RCC 7860 (cell line): ENCODE measurements at places on chromosomes 1 and 21.

DNA sequence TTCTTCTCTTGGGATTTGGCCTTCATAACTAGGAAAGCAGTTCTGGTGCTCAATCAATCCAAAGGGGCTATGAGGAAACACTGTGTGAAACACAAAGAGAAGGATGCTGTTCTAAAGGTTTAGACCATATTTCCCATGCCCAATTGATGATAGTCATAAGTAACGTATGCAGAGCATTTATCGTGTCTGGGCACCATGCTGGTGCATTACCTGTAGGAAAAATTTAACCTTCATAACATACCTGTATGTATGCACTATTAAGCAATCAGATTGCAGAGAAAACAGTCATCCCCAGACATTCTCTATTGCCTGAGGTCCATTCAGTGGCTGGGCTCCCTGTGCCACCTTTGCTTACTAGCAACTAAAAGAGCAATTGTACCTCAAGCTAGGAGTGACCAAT, 381.4 kb downstream of the PLPP3 start:
- no peak for DNase-seq

DNA sequence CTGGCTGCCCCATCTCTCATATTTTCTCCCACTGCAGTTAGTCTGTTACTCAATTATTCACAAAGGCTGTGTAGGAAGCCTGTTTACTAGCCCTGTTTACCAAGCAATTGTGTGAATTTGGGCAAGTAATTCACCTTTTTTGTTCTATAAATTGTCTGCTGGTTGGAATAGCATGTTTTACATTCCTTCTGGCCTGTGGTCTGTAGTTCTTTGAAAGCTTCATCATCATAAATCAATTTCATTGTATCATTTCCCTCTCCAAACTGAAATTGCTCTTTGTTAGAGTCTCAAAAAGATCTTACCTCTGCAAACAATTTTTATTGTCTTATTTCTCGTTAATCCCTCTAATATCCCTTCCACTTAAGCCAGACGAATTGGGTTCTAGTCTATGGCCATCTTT, 1059.5 kb upstream of the ADGRL4 start:
- no peak for DNase-seq

- DNase-seq: no peak
Measured at GRCh38 chr1:10696977-10697376, 99.5 kb downstream of the CASZ1 start.

DNA sequence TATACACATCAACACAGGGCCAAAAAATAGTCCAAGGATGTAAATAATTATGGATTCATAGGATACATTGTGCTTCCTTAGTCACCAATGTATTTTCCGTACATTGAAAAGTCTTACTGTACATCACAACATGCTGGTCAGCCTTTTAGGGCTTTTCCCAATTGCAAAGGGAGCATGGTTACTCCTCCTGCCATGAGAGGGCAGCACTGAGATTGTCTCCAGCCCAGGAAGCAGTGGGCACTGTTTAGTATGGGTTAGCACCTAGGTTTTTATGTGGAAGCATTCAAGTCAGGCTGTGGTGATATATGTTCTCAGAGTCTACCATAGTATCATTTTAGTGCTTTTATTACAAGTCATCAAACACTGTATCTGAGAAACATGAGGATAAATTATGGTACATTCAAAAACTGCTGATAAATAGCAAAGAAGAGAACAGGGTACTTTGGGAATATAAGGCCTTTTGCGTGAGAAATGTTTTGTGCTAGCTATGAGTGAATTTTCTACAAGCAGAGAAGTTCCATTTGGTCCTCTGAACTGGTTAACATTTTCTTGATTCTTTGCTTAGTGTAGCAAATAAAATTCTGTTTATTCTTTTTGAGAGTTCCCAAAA, 34.0 kb downstream of the ST6GALNAC5 start:
- DNase-seq: peak; percentile 51

GRCh38 chr1:174232761-174233160, 73.4 kb downstream of the RABGAP1L start:
- no peak for DNase-seq

DNA sequence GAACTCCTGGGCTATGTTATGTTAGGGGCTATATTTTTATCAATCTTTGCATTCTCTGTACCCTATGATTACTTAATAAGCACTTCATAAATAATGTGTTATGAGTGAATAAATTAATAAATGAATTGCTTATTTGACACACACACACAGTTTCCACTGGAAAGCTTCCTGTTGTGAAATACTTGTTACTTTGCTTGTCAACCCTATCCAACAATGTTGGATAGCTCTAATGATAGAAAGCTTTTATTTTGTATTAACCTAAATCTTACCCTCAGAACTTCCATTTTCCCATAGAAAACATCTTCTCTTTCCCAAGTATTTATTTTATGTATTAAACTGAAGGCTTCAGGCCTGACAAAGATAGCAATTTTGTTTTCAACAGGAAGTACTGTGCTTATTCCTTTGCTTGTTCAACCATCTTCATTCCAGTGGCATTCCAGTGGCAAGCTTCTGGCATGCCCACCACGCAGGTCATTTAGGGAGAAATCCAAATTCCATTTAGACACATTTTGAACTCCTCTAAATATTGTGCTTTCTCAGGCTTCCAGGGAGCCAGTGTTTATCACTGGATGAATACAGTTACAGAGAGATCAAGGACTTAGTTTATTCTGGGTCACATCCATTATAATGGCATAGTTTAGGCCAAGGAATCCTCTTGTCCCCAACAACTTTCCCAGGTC, 134.4 kb downstream of the TGFB2 start:
- DNase-seq: peak; percentile 77

GRCh38 chr1:47810964-47811682, 186.1 kb downstream of the TRABD2B start:
- no peak for DNase-seq

GRCh38 chr1:213983493-213984386, 4.0 kb upstream of the PROX1 start:
- no peak for DNase-seq

GRCh38 chr1:180643693-180644092, 11.9 kb downstream of the XPR1 start:
- DNase-seq: no peak

- no peak for DNase-seq
Measured at GRCh38 chr1:183742355-183742754, 62.6 kb upstream of the RGL1 start.

GRCh38 chr1:151060657-151061421, 642 bp downstream of the MLLT11 start:
- peak; percentile 40 for DNase-seq

GRCh38 chr1:52455686-52456085, 51.3 kb downstream of the PRPF38A start:
- DNase-seq: no peak

DNA sequence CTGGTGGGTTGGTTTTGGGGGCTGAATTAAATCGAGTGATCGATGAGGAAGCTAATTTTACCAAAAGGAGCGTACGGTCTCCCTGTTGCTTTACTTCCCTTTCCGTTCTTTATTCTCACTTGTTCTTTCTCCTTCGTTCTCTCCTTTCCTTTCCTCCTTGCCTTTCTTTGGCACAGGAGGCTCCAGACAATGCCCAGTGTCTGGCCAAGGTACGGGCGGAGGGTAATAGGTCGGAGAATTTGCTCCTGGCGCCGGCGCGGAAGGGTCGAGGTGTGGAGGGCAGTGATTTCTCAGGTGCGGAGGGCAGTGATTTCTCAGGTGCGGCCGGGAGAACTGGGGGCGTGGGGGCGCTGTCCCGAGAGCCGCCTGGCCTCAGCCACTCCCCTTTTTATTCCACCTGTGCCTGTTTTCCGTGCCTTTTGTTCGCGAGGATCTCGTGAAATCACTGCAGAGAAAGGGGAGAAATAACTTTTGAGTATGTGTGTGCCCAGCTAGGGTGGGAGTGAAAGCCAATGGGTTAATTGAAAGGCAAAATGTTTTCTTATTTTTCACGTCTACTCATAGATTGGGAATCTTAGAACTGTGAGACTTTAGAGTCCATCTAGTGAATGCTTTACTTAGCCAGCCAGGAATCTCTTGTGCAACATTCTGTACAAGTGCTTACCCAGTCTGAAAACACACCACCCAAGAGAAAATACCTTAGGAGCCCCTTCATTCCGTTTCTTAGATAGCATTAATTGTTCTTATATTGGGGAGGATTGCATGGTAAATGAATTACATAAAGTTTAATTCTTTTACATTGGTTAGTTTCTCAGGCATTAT, 1.3 kb downstream of the FNBP1L start:
- DNase-seq: no peak

DNA sequence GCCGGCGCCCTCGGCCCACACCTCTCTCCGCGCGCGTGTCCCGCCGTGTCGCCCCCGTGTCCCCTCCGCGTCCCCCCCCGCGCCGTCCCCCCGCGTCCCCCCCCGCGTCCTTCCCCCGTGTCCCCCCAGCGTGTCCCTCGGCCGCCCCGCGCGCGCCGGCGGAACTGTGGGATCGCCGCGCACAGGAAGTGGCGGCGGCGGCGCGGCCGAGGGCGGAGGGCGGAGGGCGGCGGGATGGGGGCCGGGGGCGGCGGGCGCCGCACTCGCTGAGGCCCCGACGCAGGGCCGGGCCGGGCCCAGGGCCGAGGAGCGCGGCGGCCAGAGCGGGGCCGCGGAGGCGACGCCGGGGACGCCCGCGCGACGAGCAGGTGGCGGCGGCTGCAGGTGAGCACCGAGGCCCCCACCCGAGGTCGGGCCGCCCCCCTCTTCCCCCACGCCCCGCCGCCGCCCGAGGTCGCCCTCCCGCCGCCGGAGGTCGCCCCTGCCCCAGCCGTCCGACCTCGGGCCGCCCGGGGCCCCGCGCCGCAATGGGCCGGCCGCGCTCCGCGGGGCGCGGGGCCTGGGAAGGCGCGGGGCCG, at the start of gene AGPAT3:
AGPAT3 (plus strand) TSS at position 262 of the 578 bp plus-strand sequence. CDS start 94,459 bp downstream, outside the sequence.
- no peak for DNase-seq

DNA sequence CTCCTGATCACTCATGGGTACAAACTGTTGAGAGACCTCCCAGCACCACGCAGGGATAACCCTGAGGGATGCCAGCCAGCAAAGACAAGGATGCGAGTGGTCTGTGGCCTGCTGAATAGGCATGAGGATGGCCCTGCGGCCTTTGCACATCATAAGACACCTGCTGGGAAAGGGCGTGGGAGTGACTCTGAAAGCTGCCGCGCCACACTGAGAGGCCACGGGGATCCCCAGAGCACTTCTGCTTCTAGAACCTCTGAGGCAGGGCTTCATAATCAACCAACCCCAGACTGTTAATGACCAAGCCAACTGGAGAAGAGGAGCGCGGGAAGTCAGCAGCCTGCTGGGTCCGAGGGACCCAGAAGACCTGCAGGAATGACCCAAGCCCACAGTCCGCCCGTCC, 73.8 kb downstream of the SH3BGR start:
- no peak for DNase-seq

GRCh38 chr1:204558467-204558866, 42.3 kb downstream of the MDM4 start:
- no peak for DNase-seq

- DNase-seq: no peak
Measured at GRCh38 chr1:203591626-203592025, 35.0 kb upstream of the ATP2B4 start.

DNA sequence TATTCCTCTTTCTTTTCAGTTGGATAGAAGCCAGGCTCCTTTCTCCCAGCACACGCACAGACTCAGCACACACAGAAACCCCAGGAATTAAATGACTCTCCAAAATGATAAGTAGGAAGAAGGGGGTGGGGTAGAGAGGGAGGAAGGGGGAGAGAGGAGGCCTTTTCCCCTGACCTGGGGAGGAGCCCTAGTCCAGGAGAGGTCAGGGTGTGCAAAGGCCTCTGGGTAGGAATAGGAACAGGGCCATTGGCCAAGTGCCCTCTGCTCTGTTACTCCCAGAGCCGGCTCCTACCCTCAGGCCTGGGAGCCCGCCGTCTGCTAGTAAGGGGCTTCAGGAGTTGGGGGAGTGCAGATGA, 35.6 kb upstream of the PUM1 start:
- DNase-seq: no peak

- DNase-seq: no peak
Measured at GRCh38 chr1:17181781-17182464, 23.0 kb upstream of the PADI1 start.

DNA sequence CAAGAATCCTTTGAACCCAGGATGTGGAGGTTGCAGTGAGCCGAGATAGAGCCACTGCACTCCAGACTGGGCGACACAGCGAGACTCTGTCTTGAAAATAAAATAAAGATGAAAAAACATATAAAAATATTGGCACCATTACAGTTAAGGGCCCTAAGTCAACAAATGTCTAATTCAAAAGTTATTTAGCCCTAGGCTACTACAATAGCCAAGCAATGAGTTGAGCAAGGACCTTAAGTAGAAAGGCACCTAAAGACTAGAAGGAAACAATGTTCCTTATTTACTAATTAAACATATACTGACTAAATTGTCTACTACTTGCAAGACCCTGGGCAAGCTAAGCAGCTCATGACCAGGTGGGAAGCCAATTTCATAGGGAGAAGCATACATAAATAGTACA, 4.1 kb downstream of the PIK3R3 start:
- no peak for DNase-seq

DNA sequence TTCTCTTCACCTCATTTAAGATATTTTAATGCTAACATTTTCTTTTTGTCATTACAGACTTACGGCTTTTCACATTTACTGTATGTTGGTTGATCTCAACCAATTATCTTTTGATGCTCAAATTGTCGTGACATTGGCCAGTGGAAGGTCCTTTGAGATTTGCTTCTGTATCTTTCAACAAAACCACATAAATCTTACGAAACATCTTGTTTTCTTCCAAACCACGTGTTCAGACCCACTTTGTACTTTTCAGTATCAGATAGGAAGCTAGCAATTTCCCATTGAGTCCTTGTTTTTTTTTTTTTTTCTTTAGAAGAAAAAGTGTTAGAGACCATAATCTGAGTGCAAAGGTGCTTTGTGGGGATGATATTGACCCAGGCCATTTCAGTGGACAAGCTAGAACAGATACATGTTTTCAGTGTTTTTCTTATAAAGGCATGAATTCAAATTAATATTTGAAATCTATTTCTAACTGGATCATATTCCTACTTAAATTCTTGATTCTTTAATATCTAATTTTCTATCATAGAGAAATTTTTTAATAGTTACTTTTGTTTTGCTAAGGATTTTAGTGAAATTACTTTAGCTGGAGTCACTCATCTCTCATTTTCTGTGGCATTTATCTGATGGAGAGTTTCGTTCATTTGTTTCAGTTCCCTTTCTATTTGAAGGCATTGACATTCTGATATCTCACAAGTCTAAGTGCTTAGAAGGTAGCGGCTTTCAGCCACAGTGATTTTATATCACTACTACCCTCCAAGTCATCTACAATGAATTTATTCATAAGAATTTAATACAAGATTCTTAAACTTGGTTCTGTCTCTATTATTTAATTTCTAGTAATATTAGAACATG, 26.7 kb downstream of the ATG4C start:
- DNase-seq: no peak

DNA sequence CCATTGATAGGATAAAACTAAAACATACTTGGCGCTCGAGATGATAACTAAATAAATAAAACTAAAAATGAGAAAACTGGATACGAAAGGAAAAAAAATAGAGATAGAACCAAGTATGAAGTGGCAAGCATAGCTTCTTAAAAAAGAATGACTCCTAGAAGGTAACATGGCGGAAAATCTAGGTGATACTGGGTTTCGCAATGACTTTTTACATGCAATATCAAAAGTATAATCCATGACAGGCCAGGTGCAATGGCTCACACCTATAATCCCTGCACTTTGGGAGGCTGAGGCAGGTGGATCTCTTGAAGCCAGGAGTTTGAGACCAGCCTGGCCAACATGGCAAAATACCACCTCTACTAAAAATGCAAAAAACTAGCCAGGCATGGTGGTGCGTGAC, 70.7 kb downstream of the ACBD6 start:
- DNase-seq: no peak
